ENCODE measurements at places on chromosomes 16 and 17.

GRCh38 chr17:74859459-74860228 lies at the start of gene GRIN2C:
Gene GRIN2C (minus strand): TSS chr17:74859885. CDS start chr17:74855092, 4,793 bp downstream.
- no peak for DNase-seq

GRCh38 chr17:66906321-66907278 lies 57.9 kb upstream of the CACNG4 start:
- peak; percentile 74 for DNase-seq

DNA sequence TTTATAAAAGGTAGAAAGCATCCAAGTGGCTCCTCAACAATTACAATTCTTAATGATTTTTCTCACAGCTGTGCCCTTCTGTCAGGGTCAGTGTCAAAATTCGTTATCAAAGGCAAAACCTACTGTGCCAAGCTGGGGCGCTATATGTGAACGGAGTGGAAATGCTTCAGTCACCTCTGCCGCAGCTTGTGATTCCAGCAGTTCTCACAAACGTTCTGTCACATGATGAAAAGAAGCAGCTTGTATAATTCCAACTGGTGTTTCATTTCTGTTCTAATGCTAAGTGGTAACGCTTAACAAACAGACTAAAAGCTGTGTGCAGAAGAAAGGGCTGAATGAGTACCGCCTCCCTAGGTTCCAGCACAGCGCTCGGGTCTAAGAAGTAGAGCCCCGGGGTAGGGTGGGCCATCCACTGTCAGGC lies 14.2 kb downstream of the PLD6 start:
- peak; percentile 46 for DNase-seq

- DNase-seq: peak; percentile 35
Observed at GRCh38 chr17:45090711-45091110, 29.6 kb downstream of the NMT1 start.

- DNase-seq: no peak
Observed at GRCh38 chr17:16258901-16259300, 41.9 kb downstream of the PIGL start.
